Stimulated activated CD8-positive, alpha-beta memory T cell treated with anti-CD3 and anti-CD28 coated beads, Interleukin-2, amount 100 ng/mL, for 1 hour (primary cell): ENCODE measurements at places on chromosomes 2 and 18.

GRCh38 chr2:123380370-123380935 is 644.6 kb upstream of the CNTNAP5 start:
- DNase-seq = no peak

DNA sequence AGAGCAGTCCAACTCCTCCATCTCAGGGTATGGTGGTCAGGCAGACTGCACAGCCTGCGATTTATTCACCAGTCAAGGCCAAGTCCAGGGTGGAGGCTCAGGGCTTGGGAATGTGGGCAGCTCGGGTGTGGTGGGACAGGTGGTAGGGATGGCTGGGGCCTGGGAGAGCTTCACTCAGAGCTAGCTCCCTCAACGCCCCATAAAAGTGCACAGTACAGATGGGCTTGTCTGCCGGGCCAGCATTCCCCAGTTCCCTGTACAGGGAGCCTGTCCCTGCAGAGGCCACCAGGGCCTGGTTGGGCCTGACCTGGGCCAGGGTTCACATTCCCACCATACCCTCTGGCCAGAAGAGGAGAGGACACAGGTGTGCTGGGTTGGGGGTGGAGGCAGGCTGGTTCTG is 49.2 kb upstream of the OTOS start:
- no peak for DNase-seq

DNA sequence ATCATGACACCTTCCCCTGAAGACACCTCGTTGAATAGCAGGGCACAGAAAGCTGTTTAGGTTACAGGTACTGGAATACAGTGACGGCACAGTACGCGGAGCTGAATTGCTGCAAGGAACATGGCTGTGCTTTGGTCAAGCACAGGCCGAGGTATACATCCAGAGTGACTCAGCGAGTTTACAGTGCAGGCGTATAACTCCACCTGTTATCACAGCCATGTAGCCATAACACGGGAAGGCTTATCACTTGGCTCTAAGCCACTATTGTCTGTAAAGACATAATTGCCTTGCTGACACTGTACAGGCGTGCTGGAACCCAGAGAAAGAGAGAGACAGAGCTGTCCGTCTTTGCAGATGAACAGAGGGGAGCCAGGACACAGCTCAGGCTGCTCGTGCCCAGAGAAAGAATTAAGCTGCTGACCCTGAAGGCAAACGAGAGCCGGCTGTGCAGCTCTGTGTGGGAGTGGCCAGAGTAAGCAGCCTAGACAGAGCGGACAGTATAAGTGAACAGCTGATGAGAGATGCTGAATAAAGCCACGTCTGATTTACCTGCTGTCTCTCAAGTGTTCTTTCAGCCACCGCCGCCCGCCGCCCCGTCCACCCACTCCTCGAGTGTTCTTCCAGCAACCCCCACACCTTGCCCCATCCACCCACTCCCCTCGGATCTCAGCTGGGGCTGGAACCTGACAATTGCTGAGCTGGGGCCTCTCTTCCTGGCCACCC is 87.3 kb upstream of the PPP1CB start:
- no peak for DNase-seq

DNA sequence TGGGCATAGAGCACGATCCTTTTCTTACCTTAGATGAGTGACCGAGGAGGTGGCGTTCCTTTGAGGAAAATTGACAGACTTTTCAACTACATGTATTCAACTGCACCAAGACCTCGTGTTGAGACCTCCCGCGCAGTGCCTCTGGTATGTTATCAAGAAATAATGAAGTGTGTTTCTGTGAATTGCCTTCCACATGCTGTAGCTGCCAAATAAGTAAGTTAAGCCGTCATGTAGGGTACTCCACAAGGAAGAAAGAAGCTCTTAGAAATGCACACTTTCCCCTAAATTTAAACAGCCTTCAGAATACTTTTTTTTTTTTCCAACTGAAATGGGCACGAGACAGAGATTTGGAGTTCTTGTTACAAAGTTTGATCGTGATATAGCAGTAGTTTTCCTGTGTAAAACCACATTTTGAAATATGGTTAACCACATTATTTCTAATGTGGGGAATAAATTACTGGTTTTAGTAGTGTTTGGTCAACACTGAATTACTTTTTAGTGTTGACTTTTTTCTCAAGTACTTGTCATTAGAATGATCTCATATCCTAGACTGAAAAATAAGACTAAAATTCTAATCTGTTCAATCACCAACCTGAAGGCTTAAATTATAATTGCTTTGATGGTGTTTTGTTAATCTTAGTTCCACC is 30.5 kb downstream of the PDK1 start:
- no peak for DNase-seq

DNA sequence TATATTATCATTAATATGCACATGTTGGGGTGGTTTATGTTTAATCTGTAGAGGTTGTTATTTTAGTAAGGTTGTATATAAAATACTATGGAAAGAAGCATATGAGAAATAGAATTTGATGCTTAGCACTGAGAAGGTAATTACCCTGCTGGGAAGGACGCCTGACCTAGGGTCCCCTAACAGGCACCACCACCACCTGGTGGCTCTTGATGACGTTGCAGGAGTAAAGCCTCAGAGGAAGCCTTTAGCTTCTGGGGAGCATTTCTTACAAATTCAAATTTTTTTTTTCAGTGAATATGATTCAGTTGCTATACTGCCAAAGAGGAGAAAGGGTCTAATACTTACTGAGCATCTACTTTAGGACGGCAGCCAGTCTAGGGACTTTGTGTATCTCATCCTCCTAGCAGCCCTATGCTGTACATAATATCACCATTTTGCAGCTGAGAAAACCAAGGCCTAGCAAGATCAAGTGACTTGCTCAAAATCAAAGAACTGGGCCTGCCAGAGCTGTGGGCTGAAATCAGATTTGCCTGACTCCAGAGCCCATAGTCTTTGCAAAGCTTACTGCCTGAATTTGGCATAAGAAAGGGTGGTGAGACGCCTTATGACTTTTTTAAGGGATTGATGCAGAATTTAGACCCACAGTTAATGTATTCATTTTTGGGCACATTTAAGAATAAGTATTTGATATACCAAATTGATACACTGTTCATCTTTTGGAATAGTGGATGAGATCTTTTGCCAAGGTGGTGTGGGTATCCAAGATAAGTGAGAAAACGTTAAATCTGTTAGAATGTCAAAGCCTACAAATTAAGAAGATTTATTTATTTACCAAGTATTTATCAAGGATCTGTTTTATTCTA is 78.8 kb upstream of the GAREM1 start:
- DNase-seq = no peak

DNA sequence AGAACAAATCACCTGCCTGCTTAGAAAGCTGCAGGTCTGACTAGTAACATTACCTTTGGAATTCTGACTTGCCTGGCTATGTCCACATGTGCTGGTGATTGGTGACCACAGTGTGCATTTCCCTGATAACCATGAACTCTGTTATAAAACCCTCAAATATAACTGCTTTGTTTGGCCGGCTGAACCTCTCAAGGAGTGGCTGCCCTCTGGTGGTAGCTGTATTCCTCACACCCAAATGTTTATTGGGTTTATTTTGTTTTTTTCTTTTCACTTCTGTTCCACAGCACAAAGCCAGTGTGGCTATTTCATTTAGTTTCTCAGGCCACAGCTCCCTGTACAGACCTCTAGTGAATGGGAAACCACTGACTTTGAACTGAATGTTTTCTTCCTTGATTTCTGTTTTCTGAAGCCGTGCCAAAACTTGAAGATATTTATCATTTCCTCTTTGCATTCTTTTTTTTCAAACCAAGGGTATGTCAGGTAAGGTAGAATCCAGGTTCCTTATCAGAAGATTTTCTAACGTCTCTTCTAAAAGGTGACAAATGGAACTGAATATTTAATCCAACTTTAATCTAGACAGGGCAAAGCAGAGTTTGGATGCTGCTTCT is 549.0 kb upstream of the VRK2 start:
- no peak for DNase-seq

GRCh38 chr2:144834998-144835633 is 315.2 kb upstream of the ZEB2 start:
- no peak for DNase-seq

- DNase-seq = no peak
Observed at GRCh38 chr2:239589270-239589825, 188.5 kb upstream of the HDAC4 start.

DNA sequence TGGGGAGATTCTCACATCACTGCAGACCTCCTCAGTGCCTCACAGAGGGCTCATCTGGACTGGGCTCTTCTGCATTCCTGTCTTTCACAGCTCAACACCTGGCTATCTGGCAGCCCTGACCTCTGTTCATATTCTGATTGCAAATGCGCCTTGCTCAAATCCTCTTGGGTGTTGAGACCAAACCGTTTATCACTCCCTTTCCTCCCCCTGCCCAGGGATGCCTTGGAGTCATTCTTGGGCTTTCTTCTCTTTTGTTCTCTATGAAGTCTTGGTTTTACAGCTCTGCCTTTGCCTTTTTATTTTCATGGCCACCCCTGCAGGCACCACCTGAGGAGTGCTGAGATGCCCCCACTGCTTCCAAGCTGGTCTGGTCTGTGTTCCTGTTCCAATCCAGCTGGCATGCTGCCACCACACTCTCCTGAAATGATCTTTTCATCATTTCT is 26.3 kb downstream of the TUBB6 start:
- no peak for DNase-seq

DNA sequence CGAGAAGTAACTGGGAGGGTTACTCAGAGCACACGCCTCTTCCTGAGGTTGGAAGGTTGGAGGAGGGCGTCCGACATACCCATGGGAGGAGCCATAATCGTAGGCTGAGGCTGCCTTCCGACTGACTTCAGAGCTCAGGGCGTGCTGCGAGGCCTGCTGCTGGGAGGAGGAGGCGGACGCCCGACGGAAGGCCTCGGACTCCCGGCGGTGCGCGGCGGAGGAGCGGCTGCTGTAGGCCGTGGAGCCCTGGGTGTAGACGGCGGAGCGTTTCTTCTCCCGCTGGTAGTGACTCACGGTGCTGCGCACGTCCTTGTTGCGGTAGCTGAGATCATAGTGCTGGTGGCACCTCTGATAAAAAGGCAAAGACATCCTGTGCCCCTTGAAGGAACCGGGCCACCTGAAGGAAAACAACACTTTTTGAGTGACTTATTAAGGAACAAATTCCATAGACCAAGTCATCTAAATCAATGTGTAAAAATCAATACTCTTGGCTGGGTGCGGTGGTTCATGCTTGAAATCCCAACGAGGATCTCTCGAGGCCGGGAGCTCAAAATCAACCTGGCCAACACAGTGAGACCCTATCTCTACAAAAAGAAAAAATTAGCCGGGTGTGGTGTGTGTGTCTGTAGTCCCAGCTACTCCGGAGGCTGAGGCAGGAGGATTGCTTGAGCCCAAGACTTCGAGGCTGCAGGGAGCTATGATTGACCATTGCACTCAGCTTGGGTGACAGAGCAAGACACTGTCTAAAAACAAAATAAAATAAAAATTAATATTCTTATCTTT is 4.7 kb downstream of the MYOM1 start:
- no peak for DNase-seq

GRCh38 chr2:75526842-75527241 is 33.9 kb downstream of the EVA1A start:
- DNase-seq = no peak

GRCh38 chr2:172674034-172674967 is 61.3 kb upstream of the RAPGEF4 start:
- peak; percentile 1 for DNase-seq

GRCh38 chr2:66318009-66318561 is 116.8 kb upstream of the MEIS1 start:
- no peak for DNase-seq
